HFFc6 (cell line): ENCODE measurements at places on chromosomes 12 and 14. TPM values are rescaled to one million over a fixed set of nuclear protein-coding genes. Genes with fewer than 3 reads are reported as not detected.

Gene MYF5
- not detected in 3 replicates for total RNA-seq

Gene CDCA3
- total RNA-seq, result 24.0 to 60.6 TPM (median 47.8 TPM) in 3 replicates

Gene BCL2L14
- not detected in 3 replicates for total RNA-seq

Gene HHIPL1
- 1.2 to 2.7 TPM (median 2.6 TPM) in 3 replicates for total RNA-seq

GRCh38 chr12:3871356-3871755, 1.8 kb downstream of the PARP11 start:
- H3K4me3 ChIP-seq, result peak overlapping the region; percentile 91
- no peak overlapping the region for H3K27ac ChIP-seq
- H3K4me1 ChIP-seq, result peaks cover 16% of the 10 kb centered on the region
- DNase-seq, result no peak
- peaks cover 4% of the 10 kb centered on the region; the same call in 1 of the 2 replicates for H3K27me3 ChIP-seq
- no peaks in the 10 kb centered on the region; the same call in 1 of the 2 replicates for H3K36me3 ChIP-seq

DNA sequence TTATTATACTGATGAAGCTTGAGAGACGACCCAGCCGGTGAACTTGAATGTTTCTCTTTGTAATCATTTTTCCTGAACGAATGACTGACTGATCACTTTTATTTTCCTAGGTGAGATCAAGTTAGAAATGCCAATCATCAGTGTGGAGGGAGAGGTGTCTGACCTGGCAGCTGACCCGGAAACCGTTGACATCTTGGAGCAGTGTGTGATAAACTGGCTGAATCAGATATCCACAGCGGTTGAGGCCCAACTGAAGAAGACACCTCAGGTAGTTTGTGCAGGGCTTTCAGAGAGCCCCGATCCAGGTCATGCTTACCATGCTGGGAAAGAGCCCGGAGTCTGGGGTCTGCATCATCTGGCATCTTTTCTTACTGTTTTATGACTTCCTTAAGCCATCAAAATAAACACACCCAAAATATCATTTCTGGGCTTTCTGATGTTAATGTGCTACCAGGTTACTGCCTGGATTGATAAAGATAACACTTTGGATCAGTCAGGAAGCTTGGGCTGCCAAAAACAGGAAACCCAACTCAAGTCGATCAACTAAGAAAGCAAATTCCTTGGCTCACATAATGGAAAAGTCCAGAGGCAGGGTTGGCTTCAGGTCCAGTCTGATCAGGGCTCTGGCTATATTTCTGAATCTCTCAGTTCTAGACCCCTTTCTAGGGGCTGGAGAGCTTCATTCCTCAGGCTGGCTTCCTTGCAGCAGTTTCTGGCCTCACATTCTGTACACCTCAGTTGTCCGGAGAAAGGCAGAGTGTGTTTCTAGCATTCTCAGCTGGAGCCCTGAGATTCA, 21.1 kb downstream of the DNAH10 start:
- H3K27me3 ChIP-seq, result peaks cover 23% of the 10 kb centered on the region
- H3K27ac ChIP-seq, result no peak overlapping the region
- peaks cover 6% of the 10 kb centered on the region for H3K36me3 ChIP-seq

DNA sequence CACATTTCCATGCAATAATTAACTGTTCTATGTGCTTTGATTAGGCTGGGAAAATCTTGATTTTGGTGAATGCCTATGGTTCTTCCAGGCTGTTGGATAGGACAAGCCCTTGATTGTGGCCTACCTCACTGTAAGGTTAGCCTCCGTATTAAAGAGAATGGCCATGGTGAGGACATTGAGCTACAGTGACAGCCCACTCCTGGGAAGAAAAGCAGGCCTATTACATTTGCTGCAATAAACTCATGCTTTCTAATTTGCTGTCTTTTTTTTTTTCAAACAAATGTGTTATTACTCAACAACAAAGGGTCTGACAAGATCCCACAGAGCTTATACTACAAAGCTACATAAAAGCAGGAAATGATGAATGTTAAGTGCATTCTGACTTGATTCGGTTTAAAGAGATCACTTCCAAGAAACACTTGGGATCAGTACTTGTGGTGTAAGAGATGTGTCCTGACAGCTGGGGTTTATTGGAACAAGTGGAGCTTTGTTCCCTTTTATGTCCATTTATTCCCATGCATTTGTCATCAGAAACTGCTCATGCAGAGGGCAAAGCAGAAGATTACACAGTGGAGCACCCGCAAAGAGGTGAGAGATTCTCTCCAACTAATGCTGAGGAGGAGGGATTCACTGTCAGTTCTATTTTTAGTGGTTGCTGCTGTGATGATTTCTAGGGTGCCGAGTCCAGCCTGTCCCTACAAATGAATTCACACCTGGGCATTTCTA, 29.1 kb upstream of the KCNK10 start:
- H3K27ac ChIP-seq, result no peak overlapping the region
- H3K36me3 ChIP-seq, result no peaks in the 10 kb centered on the region
- no peaks in the 10 kb centered on the region; the same call in 1 of the 2 replicates for H3K27me3 ChIP-seq
- no peak overlapping the region for H3K4me3 ChIP-seq

DNA sequence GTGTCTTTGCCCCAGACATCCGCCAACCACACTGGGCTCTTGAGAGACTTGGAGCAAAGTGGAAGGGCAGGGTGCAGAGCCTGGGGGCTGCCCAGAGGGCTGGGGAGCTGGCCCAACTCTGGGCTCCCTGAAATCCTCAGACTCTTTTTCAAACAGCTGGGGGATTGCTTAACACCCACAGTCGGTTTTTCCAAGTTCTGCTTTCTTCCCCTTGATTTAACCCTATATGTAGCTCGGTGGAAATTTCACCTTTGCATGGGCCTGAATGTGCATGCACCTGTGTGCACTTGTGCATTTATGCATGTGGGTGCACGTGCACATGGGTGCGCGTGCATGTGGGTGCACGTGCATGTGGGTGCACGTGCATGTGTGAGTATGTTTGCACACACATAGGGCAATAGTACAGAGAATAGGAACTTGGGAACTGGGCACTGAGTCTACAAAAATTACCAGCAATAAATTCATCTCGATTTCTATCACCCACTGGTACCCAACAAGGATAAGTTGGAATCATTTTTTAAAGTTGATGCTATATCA, 52.3 kb upstream of the RFLNA start:
- no peak for DNase-seq
- peaks cover 39% of the 10 kb centered on the region for H3K27me3 ChIP-seq
- no peak overlapping the region for H3K4me3 ChIP-seq
- H3K36me3 ChIP-seq, result peaks cover 17% of the 10 kb centered on the region; the same call in 1 of the 2 replicates
- H3K4me1 ChIP-seq, result peaks cover 11% of the 10 kb centered on the region
- no peak overlapping the region for H3K27ac ChIP-seq

DNA sequence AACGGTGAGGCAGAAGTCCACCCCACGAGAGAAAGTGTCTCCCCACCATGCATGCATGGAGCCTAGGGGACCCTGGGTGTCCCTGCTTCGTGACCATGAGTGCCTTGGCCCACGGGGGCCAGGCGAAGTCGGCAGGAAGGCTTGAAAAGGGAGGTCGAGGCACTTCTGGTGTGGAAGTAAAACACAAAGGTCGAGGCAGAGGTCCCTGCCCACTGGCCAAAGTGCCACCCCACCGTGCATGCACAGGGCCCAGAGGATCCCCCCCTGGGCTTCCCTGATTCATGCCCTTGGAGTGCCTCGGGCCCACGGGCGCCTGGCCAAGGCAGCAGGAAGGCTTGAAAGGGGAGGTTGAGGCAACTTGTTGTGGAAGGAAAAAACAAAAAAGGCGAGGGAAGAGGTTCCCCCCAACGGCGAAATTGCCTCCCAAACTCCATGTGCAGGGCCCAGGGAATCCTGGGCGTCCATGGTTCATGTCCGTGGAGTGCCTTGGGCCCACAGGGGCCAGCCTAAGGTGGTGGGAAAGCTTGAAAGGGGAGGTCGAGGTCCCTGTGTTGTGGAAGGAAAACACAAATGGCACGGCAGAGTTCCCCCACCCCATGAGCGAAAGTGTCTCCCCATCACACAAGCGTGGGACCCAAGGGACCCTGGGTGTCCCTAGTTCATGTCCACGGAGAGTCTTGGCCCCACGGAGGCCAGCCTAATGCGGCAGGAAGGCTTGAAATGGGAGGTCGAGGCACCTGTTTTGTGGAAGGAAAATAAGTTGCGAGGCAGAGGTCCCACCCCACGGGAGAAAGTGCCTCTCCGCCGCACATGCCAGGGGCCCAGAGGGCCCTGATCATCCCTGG, 372.1 kb downstream of the ALG10 start:
- H3K4me1 ChIP-seq, result no peaks in the 10 kb centered on the region
- no peaks in the 10 kb centered on the region; the same call in 1 of the 2 replicates for H3K27me3 ChIP-seq
- H3K4me3 ChIP-seq, result no peak overlapping the region
- no peaks in the 10 kb centered on the region; the same call in 1 of the 2 replicates for H3K36me3 ChIP-seq
- DNase-seq, result no peak

- no peak overlapping the region for H3K4me3 ChIP-seq
- H3K4me1 ChIP-seq, result no peaks in the 10 kb centered on the region
- H3K27ac ChIP-seq, result no peak overlapping the region
- no peaks in the 10 kb centered on the region for H3K36me3 ChIP-seq
- peaks cover 8% of the 10 kb centered on the region for H3K27me3 ChIP-seq
- peak; percentile 4 for DNase-seq
Measured at GRCh38 chr14:95597784-95598211, 62.9 kb downstream of the GLRX5 start.

DNA sequence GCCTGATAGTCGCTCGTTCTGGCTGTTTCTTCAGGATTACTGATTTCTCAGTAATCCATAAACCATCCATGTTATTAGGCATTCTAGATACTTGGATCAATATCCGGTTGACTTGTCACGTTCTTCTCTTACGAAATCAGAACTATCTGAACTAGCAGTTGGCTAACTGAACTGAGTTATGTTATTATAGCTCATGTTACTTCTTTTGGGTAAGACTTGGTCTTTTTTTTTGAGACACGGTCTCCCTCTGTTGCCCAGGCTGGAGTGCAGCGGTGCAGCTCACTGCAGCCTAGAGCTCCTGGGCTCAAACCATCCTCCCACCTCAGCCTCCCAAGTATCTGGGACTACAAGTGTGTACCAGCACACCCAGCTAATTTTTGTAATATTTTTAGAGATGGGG, 178.6 kb downstream of the PRKCH start:
- H3K36me3 ChIP-seq, result no peaks in the 10 kb centered on the region; the same call in 1 of the 2 replicates
- no peak for DNase-seq
- no peak overlapping the region for H3K27ac ChIP-seq
- H3K4me1 ChIP-seq, result peaks cover 11% of the 10 kb centered on the region

GRCh38 chr12:17383321-17383720, 706.7 kb downstream of the RERGL start:
- no peaks in the 10 kb centered on the region for H3K36me3 ChIP-seq
- H3K27ac ChIP-seq, result no peak overlapping the region
- no peak overlapping the region for H3K4me3 ChIP-seq
- H3K4me1 ChIP-seq, result no peaks in the 10 kb centered on the region

- DNase-seq, result no peak
- H3K4me3 ChIP-seq, result no peak overlapping the region
- no peak overlapping the region for H3K27ac ChIP-seq
Measured at GRCh38 chr14:86897704-86898513, 1095.1 kb downstream of the GALC start.

DNA sequence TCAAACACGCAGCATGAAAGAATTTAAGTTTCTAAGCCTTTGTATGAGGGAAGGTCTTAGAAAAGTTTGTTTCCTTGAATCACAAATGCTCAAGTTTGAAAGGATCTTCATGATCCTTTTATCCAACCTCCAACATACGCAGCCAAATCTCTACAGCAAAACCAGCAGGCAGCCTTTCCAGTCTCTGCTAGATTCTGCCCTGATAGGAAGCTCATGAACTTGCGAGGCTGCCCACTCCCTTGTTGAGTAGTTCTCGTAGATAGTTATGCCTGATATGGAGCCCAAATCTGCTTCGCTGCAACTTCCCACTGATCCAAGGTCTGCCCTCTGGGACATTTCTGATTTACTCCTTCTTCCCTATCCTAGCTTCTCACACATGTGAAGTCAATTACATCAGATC, 272.9 kb downstream of the EGLN3 start:
- H3K27me3 ChIP-seq, result 0 out of 2 replicates have a peak, but pooled peaks cover 2% of the 10 kb centered on the region
- H3K4me1 ChIP-seq, result peaks cover 40% of the 10 kb centered on the region; the same call in 1 of the 2 replicates
- DNase-seq, result no peak
- H3K4me3 ChIP-seq, result no peak overlapping the region
- no peak overlapping the region for H3K27ac ChIP-seq
- H3K36me3 ChIP-seq, result peaks cover 4% of the 10 kb centered on the region; the same call in 1 of the 2 replicates

GRCh38 chr12:80192087-80192486, 92.8 kb downstream of the OTOGL start:
- no peaks in the 10 kb centered on the region for H3K36me3 ChIP-seq
- H3K4me1 ChIP-seq, result peaks cover 57% of the 10 kb centered on the region
- H3K4me3 ChIP-seq, result no peak overlapping the region
- no peaks in the 10 kb centered on the region for H3K27me3 ChIP-seq
- no peak for DNase-seq
- 0 out of 2 replicates have a peak overlapping the region, but pooled peaks have one; percentile 31 for H3K27ac ChIP-seq

DNA sequence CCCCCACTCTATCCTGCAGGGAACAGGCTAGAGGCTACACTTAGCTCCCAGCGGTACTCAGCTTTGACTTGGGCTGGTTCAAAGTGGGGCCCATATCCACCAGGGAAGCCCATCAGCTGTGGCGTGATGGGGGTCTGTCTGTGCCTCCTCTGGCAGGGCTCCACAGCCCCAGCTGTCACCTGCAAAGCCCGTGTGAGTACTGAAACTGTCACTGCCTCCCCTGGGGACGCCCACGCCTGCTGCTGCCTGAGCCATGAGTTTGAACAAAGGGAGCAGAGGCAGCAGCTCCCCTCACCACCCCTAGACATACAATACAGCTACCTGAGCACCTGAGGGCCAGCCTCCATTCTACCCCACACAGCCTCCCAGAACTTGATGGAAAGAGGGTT, 5.0 kb downstream of the REM2 start:
- peaks cover 35% of the 10 kb centered on the region for H3K4me1 ChIP-seq
- no peaks in the 10 kb centered on the region for H3K36me3 ChIP-seq
- H3K4me3 ChIP-seq, result peak overlapping the region; percentile 93
- DNase-seq, result no peak
- peak overlapping the region; percentile 90; the same call in 1 of the 2 replicates for H3K27ac ChIP-seq

- no peak overlapping the region for H3K27ac ChIP-seq
- no peaks in the 10 kb centered on the region for H3K27me3 ChIP-seq
- no peak for DNase-seq
Measured at GRCh38 chr14:75461303-75461702, 33.5 kb downstream of the JDP2 start.

DNA sequence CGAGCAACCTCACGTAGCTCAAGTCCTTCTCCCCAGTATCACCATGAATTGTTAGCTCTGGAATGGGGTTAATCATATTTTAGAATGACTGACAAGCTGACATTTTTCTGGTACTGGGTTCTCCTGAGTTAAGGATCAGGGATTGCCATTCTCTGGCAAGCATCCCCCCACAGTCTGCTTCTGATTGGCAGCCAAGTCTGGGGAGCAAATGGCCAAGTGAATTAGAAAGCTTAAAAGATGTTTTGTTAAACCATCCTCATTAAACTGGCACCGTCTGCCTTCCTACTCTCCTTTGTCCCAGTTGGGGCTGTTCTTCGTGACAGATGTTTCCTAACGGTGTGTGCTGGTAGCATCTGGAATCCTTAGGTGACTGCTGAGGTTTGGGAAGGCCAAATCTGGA, 17.2 kb upstream of the CISTR start:
- H3K27ac ChIP-seq, result no peak overlapping the region
- H3K4me1 ChIP-seq, result peaks cover 53% of the 10 kb centered on the region
- no peak overlapping the region for H3K4me3 ChIP-seq

DNA sequence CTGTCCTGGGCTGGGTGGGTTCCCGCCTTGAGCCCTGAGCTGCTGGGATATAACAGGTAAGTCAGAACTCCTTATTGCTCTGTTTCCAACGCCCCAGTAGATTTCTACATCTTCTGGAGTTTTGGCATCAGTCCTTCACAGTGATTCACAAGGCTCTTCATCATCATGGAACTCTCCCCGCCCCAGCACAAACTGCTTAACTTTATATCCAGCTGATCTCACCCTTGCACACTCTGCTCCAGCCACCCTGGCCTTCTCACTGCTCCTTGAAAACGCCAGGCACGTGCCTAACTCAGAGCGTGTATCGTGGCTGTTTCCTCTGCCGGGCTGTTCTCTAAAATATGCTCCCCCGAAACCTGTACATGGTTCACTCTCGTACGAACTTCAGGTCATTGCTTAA, 264.9 kb downstream of the NOVA1 start:
- no peak overlapping the region for H3K4me3 ChIP-seq
- H3K27me3 ChIP-seq, result no peaks in the 10 kb centered on the region
- H3K36me3 ChIP-seq, result peaks cover 9% of the 10 kb centered on the region; the same call in 1 of the 2 replicates
- no peaks in the 10 kb centered on the region for H3K4me1 ChIP-seq
